ENCODE measurements at places on chromosomes 11 and 22.

DNA sequence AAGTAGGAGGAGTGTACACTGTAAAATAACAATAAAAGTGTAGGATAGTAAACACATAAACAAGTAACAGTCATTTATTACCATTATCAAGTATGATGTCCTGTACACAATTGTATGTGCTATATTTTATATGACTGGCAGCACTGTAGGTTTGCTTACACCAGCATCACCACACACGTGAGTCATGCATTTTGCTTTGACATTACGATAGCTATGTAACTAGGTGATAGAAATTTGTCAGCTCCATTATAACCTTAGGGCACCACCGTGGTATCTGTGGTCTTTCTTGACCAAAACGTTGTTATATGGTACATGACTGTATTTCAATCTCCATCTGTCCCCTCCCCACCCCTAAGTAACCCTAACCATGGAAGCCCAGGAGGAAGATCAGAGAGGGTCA lies 1.1 kb downstream of the DNAL4 start:
- DNase-seq = no peak

GRCh38 chr11:63944987-63945386 lies 6.2 kb downstream of the NAA40 start:
- DNase-seq = no peak

- DNase-seq = no peak
Measured at GRCh38 chr22:17483688-17484372, 79.5 kb upstream of the SLC25A18 start.

DNA sequence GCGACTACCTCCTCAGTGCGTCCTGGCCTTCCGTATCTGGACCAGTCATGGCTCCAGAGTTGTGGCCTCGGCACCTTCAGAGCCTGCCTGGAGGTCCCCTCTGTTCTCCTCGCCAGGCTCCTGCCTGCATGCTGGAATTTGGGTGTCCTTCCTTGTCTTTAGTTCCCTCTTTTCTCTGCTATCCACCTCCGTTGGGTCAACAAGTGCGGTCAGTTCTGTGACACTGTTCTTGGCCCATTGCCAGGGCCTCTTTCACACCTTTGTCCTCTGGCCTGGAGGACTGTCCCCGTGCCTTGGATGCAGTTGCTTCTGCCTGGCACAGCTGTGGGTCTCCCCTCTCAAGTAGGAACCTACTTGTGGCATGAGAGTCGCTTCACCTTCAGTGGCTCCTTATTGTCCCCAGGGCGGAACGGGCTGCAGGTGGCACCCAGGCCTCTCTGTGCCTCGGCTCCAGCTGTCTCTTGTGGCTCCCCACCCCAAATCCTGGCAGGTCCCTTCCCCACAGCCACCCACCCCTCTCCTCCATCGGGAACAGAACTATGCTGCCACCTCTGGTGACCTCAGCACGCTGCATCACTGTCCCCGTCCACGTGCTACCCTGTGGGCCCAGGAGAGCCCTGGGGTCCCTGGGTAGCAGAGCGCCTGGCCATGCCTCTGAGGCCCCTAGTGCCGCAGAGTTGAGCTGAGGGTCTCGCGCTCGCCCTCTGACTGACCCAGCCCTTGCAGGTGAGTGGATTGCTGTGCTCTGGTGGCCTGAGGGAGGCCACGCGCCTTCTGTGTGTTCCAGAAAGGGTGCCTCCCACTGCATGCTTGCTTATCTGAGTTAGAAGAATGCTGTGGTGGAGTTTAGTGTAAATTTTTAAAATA lies 4.7 kb downstream of the DGCR8 start:
- DNase-seq = no peak

GRCh38 chr11:64849598-64850356 lies 5.3 kb upstream of the CDC42BPG start:
- DNase-seq = no peak
